ENCODE measurements at places on chromosomes 6 and 20. TPM values are rescaled to one million over a fixed set of nuclear protein-coding genes. Genes with fewer than 3 reads are reported as not detected.

Gene C6orf52
- 0.92 TPM for total RNA-seq

Gene FAM162B
- 2.8 TPM for total RNA-seq

Gene HDDC2
- 54.2 TPM for total RNA-seq

Gene PXDC1
- 11.1 TPM for total RNA-seq

Gene SLC4A11
- not detected for total RNA-seq

Gene PSORS1C1
- total RNA-seq = not detected

Gene WFDC5
- total RNA-seq = not detected

Gene CFAP206
- 14.8 TPM for total RNA-seq

Gene E2F3
- total RNA-seq = 10.1 TPM

Gene BFSP1
- 2.5 TPM for total RNA-seq

Gene C6orf163
- 6.2 TPM for total RNA-seq

Gene NTSR1
- total RNA-seq = 2.1 TPM

Gene MYL9
- 0.23 TPM for total RNA-seq
